G401 (cell line): ENCODE measurements at places on chromosomes 1 and 21.
A peak's percentile ranks its signal among the peaks of the same experiment; 100 is the strongest.

GRCh38 chr1:178733972-178734371 lies 8.9 kb downstream of the RALGPS2 start:
- DNase-seq = no peak

GRCh38 chr1:33119532-33120217 lies 38.7 kb downstream of the AZIN2 start:
- no peak for DNase-seq

DNA sequence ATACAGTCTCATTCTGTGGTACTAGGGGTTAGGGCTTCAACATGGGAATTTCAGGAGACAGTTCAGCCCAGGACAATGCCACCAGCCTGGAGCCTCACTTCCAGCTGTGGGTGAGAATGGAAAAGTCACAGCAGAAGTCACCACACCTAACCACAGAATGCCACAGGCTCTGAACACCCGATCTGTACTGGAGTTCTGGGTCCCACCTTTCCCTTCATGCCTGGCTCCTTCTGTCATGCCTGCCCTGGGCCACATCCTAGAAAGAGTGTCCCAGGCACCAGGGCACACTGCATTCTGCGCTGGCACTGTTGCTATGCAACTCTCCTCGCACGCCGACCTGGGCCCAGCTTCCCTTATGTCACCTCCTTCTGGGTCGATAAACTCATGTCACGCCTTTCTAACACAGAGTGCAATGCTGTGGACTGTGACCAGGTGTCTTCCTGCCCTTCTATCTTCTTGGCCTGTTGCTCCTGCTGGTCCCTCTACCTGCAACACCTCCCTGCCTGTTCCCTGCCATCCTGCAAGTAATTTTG lies 21.2 kb downstream of the RCSD1 start:
- DNase-seq = no peak

DNA sequence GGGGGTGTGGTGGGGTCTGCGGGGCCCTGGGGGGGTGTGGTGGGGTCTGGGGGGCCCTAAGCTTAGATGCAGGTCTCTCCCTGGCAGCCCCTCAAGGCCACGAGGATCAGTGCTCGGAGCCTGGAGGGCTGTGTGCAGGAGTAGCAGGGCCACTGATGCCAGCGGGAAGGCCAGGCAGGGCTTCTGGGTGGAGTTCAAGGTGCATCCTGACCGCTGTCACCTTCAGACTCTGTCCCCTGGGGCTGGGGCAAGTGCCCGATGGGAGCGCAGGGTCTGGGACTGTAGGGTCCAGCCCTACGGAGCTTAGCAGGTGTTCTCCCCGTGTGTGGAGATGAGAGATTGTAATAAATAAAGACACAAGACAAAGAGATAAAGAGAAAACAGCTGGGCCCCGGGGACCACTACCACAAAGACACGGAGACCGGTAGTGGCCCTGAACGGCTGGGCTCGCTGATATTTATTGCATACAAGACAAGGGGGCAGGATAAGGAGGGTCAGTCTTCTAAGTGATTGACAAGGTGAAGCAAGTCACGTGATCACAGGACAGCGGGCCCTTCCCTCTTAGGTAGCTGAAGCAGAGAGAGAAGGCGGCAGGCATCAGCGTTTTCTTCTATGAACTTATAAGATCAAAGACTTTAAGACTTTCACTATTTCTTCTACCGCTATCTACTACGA lies 8.7 kb downstream of the RNF223 start:
- DNase-seq = no peak

- DNase-seq = no peak
Measured at GRCh38 chr1:17308593-17308992, 596 bp downstream of the PADI4 start.

DNA sequence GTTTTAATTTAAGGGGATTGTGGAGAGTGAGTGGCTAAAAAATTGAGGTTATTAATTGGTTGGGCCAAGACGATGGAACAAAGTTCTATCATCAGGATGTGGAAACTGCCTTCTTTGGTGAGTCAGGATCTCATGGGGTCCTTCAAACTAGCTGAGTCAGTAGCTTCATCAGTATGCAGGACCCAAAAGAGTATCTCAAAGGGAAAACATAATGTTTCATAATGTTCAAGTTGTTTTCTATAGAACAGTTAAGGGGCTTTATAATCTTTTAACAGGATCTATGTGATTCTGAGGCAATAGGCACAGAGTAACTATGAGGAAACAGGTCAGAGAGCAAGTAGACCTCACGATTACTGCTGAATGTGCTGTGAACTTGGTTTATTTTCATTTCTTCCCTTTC lies 3.2 kb upstream of the OLFML2B start:
- no peak for DNase-seq

GRCh38 chr21:25822981-25823380 lies 88.2 kb downstream of the GABPA start:
- no peak for DNase-seq

DNA sequence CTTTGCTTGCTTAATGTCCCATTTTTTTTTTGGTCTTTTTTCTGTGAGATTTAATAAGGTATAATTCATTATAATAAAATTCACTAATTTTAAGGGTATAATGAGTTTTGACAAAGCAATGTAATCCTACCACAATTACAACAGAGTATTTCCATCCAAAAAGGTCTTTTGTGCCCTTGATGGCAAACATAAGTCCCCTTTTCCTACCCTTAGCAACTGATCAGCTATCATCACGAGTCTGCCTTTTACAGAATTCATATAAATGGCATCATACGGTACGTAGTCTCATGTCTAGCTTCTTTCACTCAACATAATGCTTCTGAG lies 7.5 kb downstream of the SDHB start:
- no peak for DNase-seq

GRCh38 chr1:213329406-213330008 lies 278.5 kb downstream of the RPS6KC1 start:
- DNase-seq = no peak

GRCh38 chr1:44652445-44653106 lies 21.7 kb downstream of the TMEM53 start:
- peak; percentile 81 for DNase-seq

- peak; percentile 41 for DNase-seq
Measured at GRCh38 chr1:112396653-112397471, 848 bp downstream of the CTTNBP2NL start.

DNA sequence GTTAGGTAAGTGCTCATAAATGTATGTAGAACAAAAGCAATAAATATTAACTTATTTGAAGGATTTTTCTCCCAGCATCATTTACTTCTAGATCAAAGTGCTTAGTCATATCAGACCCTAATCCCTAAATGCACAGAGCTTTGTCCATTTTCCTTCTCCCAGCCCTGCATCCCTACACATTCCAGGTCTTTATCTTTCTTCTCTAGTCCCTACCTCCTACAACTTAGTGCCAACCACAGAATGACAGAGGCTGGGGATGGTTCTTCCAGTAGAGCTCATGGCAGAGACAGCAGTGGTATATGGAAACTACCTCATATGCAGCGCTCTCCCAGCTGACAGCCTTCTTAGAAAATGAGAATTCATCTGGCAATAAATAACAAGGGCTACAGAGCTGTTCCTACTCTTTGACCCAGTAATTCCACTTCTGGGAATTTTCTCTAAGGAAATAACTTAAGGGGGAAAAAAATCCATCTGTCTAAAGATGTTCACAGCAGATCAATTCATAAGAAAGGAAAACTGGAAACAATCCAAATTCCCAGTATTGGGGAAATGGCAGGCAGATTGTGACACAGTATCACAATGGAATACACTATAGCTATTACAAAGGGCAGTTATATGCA lies 62.9 kb upstream of the ROR1 start:
- DNase-seq = no peak

DNA sequence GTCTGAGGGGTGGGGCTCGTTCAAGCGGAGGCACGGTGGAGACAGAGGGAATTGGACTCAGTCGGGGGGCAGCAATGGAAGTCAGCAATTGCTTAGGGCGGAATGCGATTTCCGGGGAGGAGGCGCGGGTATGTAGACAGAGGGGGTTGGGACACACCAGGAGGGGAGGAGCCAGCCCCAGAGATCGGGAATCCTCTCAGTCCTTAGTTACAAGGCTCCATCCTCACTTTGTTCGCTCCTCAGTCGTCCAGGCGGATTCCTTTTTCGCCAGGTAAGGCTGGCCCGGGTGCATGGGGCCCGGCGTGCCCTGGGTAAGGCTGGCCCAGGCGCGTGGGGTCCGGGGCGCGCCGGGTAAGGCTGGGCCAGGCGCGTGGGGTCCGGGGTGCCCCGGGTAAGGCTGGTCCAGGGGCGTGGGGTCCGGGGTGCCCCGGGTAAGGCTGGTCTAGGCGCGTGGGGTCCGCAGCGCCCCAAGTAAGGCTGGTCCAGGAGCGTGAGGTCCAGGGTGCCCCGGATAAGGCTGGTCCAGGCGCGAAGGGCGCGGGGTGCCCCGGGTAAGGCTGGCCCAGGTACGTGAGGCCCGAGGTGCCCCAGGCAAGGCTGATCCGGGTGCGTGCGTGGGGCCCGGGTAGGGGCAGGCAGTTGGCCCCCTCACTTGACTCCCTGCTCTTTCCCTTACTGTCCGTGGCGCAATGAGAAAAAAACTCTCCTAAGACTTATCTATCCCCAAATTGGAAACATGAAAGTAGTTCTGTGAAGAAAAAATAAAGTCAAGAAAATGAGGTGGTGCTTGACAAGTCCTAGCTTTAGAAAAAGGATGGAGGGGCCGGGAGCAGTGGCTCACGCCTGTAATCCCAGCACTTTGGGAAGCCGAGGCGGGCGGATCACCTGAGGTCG lies at the start of gene L1TD1:
TSS of gene L1TD1 (plus strand) at position 199 of the 894 bp plus-strand sequence. CDS start 11,780 bp downstream, outside the sequence.
- no peak for DNase-seq

- peak; percentile 72 for DNase-seq
Measured at GRCh38 chr1:5745800-5746610, 246.2 kb downstream of the NPHP4 start.

DNA sequence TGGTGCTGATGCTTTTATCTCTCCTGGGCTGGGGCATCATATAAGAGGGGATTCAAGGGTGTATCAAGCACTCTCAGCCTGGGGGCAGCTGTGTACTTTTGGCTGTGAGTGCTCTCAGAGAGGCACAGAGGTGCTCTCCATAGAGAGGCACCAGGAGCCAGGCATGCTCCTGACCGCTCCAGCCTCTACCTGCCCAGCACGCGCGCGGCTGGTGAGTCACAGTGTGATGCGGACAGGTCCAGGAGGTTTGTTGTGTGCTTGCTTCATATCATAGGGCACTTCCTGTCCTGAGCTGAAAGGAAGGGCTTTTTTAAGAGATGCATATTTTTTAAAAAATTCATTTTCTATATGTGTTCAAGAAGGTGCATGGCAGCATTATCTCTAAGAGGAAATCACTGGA lies 93.6 kb upstream of the BCAR3 start:
- no peak for DNase-seq

- no peak for DNase-seq
Measured at GRCh38 chr1:153192697-153193096, 10.5 kb upstream of the LELP1 start.

DNA sequence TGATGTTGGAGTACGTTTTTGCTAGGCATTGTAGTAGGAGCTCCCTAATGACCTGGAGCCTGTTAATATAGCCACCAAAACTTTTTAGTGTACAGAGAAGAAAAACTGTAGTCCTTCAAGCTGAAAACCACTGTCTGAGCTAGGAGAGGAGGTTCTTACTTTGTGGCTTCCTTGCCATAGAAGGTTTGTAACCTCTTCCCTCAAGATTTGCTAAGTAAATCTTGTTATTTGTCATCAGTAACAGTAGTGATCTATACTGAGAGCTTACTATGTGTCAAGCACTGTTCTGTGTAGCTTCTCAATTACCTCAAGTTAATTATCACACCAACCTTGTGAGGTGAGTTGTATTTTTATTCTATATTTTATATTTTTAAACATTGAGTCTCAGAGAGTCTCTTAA lies 21.2 kb upstream of the LRRC8C start:
- DNase-seq = no peak

- no peak for DNase-seq
Measured at GRCh38 chr1:176866011-176866714, 298.3 kb downstream of the ASTN1 start.

DNA sequence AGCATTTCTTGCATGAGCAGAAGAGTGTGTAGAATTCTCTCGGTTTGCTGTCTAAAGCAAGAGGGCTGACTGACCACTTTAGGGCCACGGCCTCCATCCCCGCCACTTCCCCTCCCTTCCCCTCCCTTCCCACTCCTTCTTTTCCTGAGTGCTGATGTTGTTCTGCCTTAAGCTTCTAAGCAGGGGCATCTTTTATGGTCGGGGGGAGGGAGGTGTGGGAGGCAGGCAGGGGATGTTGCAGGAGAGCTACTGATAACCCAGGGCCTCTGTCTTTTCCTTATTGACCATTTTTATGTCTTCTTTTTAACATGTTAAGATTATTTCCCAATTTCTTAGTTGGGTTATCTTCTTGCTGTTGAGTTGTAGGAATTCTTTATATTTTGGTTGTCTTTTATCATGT lies 15.1 kb downstream of the USP25 start:
- no peak for DNase-seq

DNA sequence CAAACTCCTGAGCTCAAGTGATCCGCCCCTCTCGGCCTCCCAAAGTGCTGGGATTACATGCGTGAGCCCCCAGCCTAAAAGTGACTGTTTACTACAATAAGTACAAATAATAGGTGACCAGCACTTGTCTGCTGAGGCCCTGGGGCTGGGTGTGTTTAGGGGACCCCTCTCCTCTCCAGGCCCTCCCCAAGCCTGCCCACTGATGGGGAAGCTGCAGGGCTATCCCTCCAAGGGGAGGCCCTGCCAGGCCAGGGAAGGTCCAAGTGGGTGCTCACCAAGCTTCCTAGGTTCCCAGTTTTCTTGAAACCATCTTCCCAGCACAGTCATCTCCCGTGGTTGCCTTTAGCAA lies 60.7 kb downstream of the H3-3A start:
- DNase-seq = no peak
